Forelimb muscle (tissue), 1 donor: ENCODE measurements at places on chromosomes 11 and 22. TPM values are rescaled to one million over a fixed set of nuclear protein-coding genes. Genes with fewer than 3 reads are reported as not detected.

DNA sequence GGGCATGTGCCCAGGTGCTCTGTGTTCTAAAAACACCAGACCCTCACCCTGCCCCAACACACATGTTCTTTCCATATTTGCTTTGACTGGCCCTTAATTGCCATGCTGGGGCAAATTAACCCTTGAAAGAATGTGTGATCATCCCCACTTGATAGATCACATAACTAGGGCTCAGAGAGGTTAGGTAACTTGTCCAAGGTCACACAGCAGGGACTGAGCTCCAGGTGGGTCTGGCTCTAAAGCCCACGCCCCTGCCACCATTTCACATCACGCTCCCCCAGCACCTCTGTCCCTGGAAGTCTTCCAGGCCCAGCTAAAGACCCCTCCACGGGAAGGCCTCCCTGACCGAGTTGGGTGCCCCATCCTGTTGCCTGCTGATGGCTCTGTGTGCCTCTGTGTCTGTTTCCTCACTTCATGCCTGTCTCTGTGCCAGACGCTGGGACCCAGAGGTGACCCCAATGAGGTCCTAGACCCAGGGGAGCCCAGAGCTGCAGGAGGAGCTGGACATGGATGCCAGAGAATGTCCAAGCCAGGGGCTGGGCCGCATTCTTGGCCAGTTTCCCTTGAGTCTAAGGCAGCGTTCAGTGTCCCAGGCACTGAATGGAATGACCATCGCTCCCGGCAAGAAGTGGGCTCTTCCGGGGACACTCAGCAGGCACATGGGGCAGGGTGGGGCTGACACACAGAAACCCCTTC lies 79.7 kb downstream of the MYO7A start:
- DNase-seq, result no peak

DNA sequence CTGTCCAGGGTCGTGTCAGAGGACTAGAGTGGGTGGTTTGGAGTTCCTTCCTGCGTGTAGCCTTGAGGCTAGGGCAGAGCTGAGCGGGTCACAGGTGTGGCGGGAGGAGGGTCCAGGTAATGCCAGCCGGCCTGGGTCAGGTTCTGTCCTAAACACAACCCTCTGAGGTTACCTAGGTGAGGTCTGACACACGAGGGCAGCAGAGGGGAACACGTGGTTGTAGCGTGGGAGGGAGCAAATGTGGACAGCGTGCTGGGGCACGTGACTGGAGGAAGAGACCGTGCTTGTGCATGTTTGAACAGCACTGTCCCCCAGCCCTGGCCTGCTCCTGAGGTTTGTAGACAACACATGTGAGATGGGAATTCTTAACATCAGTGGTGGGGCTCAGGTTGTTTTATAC lies 13.1 kb downstream of the MOV10L1 start:
- no peak for DNase-seq

DNA sequence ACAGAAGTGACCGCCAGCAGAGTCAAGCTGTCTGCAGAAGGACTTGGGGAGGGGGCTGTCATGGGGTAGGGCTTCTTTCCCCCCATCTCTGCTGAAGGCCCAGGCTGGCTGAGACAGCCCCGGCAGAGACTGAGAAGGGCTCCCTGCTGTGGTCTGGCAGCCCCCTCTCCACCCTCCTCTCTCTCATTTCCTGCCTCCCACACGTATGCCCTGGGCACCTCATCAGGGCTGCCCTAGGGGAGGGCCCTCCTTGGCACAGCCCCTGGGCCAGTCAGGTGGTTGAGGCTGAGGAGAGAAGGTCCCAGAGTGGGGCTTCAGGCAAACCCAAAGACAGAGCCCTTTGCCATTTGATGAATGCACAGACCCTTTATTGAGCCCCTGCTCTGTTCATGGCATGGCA lies 3.6 kb downstream of the RASD2 start:
- DNase-seq, result no peak

DNA sequence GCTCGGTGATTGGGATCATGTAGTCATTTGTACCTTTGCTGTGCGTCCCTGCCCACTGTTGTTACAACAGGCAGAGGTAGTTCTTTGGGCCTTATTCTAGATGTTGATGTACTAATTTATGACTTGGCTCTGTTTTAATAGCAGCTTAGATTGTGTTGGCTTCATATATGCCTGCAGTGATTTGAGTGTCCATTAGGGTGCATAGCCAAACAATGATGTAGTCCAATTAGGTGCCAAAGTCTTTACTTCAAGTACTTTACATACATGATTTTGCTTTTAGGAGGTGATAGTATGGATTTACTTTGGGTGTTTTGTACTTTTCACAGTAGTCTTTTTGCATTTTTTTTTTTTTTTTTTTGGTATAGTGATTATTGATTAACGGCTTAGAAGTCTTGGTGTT lies 46.4 kb downstream of the PPP6R3 start:
- DNase-seq, result no peak

DNA sequence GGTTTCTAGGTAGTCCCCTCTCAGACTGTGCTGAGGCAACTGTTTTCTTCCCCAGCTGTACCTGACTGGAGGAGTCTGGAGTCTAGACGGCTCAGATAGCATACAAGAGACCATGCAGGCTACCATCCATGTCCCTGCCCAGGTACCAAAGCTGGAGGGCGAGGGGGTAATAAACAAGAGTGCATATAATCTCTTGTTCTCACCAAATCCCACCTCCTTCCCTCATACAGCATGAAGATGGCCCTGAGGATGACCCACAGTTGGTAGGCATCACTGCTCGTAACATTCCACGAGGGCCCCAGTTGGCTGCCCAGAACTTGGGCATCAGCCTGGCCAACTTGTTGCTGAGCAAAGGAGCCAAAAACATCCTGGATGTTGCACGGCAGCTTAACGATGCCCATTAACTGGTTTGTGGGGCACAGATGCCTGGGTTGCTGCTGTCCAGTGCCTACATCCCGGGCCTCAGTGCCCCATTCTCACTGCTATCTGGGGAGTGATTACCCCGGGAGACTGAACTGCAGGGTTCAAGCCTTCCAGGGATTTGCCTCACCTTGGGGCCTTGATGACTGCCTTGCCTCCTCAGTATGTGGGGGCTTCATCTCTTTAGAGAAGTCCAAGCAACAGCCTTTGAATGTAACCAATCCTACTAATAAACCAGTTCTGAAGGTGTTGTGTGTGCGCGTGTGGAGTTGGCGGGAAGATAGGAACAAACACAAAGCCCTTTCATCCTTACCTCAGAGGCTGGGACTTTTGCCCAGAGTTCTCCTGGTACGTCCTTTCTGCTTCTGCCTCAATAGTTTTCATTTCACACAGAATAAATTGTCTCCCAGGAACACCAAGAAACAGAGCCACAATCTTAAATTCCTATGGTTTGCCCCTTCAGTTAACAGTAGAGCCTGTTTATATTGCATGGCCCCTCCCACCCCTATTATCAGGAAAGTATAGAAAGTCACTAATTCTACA lies 8.5 kb downstream of the HMBS start:
- DNase-seq, result no peak

- no peak for DNase-seq
Observed at GRCh38 chr11:33735271-33736147, 714 bp downstream of the CD59 start.

DNA sequence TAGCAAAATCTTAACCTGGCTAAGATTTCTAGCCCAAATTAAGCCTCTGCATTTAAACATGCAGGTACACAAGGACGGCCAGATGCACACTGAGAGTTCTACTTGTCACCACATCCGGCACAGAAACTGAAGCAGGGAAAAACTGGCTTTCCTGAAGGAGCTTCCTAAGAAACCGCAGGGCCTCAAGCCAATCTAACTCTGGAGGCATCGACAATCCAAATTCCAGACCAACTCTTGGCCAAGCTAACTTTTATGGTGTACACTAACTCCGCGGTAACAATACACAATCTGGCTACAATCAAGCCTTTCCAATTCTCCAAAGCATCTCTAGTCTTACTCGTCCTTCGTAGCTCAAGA lies 1.2 kb downstream of the MSANTD2 start:
- no peak for DNase-seq

GRCh38 chr22:31909977-31910376 lies 34.4 kb upstream of the YWHAH start:
- no peak for DNase-seq

- no peak for DNase-seq
Observed at GRCh38 chr22:42353883-42354727, 78.1 kb downstream of the NFAM1 start.

- no peak for DNase-seq
Observed at GRCh38 chr11:5343474-5344335, at the start of gene OR51B5. OR51B5 (minus strand) TSS chr11:5343524; CDS start chr11:5343524, 0 bp downstream.

GRCh38 chr11:125950696-125951651 lies 5.1 kb downstream of the VSIG10L2 start:
- peak; percentile 82 for DNase-seq

GRCh38 chr11:34183848-34184391 lies 78.5 kb downstream of the NAT10 start:
- DNase-seq, result no peak

DNA sequence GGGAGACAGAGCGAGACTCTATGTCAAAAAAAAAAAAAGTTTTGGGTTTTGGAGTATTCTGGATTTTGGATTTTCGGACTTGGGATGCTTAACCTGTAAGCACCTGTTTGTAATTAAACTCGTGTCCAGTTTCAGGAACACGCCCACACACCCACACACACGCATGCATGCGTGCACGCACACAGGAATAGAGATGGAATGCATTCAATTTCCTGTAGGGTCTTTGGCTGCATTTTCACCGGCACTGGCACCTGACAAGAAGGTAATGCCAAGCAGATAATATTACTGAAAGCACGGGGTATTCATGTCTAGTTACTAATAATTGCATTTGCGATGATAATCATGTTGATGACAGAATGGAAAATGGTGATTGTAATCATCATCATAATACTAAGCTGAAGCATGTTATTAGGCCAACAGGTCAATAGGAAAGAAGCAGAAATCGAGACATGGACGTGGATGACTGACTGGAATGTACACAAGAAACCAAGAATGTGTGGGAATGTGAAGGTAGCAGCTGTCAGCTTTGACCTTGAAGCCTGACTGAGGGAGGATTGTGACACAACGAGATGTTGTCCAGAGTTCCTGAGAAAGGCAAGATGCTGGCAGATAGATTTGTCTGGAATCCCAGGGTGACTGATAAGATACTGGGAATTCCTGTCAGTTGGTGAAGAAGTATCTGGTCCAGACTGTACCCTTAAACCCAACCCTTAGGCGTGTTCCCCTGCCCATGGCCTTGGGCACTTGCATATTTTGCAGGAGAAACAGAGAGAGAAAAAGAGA lies 108.6 kb downstream of the SYN3 start:
- DNase-seq, result no peak

GRCh38 chr11:44333271-44334218 lies 23.6 kb upstream of the ALX4 start:
- no peak for DNase-seq

GRCh38 chr11:14015711-14016110 lies 53.2 kb downstream of the SPON1 start:
- DNase-seq, result no peak

DNA sequence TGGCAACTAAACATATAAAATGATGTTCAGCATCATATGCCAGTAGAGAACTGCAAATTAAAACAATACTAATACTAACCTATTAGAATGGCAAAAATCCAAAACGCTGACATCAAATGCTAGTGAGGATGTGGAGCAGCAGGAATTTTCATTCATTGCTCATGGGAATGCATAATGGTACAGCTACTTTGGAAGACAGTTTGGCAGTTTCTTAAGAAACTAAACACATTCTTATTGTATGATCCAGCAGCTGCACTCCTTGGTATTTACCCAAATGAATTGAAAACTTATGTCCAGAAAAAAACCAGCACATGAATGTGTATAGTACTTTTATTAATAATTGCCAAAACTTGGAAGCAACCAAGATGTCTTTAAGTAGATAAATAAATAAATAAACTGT lies 258.0 kb downstream of the TENM4 start:
- DNase-seq, result no peak

DNA sequence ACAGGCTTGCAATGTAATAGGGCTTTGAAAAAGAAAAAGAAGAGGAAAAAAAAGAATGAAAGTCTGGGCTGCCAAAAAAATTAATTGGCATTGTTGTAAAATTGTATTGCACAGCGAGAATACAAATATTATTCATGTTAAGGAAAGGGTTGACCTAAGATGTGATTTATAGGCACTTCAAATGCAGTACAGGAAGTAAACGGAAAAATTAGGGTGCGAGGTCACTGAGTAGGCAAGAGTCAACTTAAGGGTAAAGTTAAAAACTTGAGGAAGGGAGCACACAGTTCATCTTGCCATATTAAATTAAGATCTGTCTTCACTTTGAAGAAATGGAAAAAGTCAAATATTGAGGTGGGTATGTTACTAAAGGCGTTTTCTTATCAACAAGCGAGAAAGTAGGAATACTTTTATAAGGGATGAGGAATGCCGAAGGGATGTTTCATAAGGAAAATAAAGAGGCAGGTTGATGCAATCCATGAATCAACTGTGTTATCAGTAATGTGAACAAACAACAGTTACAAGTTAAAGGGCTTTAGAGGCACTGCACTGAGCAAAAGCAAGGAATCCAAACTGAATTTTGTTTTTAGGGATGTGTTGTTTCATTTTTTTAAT lies 123.0 kb downstream of the WT1 start:
- no peak for DNase-seq

- no peak for DNase-seq
Observed at GRCh38 chr22:44730022-44730393, 22.4 kb upstream of the ARHGAP8 start.

GRCh38 chr11:111531687-111532364 lies 8.7 kb upstream of the LAYN start:
- DNase-seq, result no peak

The ANGPTL5 gene
- polyA plus RNA-seq, result 0.38 TPM

The BDNF gene
- polyA plus RNA-seq, result 1.2 TPM

The SLC36A4 gene
- polyA plus RNA-seq, result 8.2 TPM

The DBX1 gene
- polyA plus RNA-seq, result 5.3 TPM

The NUP160 gene
- 29.1 TPM for polyA plus RNA-seq

The SLC22A6 gene
- not detected for polyA plus RNA-seq

The PYGM gene
- 294 TPM for polyA plus RNA-seq

The SLC43A1 gene
- polyA plus RNA-seq, result 14.1 TPM

The YPEL1 gene
- 18.6 TPM for polyA plus RNA-seq

The BCO2 gene
- 9.0 TPM for polyA plus RNA-seq

The UBQLNL gene
- polyA plus RNA-seq, result 0.18 TPM
